ENCODE measurements at places on chromosomes 6 and 20.

GRCh38 chr20:41275301-41275731 is 42.2 kb downstream of the ZHX3 start:
- DNase-seq: no peak

DNA sequence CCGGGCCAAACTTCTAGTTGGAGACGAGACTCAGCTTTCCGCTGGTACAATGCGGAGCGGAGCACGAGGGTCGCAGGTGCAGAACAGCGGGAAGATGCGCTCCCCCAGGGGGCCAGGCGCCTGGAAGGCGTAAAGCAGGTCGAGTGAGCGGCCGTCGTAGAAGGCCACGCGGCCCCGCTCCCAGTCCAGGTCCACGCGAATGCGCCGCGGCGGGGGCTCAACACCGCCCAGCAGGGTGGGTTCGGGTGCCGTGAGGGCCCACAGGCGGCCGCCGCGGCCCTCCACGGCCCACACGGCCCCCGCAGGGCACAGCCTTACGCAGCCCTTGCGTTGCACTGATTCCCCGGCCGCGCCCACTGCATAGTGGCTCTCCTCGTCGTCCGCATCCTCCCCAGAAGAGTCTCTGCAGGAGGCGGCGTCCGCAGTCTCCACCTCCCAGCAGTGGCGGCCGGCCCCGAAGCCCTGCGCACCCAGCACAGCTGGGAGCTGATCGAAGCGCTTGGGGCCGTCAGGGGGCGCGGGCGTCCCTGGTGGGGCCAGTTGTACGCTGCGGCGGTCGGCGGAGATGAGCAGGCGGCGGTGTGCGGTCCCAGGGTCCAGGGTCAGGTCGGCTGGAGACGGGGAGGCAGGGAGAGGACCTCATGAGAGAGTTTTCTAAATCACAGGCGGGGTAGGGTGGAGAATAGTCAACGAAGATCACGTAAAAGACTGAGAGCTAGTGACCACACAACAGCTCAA is 4.3 kb downstream of the PPP1R11 start:
- peak; percentile 30 for DNase-seq

DNA sequence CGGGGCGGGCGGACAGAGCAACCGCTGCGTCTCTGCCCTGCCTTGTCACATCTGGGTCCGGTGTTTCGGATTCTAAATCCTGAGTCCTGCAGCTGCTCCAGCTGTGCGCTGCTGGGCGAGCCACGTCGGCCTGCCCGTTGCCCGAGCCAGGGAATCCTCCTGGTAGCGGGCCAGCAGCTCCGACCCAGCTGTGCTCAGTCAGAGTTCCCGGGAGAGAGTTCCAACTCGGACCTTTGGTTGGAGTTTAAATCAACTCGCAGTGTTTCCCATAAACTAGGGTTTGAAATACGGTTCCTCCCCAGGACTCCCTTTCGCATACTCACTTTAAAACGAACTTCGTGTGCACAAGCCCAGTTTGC is 315 bp upstream of the PDE10A start:
- DNase-seq: no peak

- no peak for DNase-seq
Observed at GRCh38 chr6:21306546-21306945, 287.0 kb upstream of the SOX4 start.

DNA sequence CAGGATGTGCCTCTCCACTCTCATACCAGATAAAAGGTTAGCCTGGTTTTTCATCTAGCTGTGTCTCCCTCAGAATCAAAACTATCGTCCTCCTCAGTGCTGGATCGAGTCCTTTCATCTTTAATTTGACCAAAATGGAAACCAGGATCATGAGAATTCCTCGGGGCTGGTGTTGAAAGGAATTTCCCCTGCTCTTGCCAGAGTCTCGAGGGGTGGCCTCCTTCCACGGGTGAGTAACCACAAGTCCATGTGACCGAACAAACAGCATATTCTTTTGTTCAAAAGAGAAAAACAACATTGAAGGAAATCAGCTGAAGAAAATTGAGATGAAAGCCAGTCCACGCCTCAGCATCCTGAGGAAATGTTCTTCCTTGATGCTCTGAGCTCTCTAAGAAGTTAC is 165.9 kb upstream of the CDYL start:
- no peak for DNase-seq

- DNase-seq: no peak
Observed at GRCh38 chr6:152085451-152085921, 278.0 kb downstream of the ESR1 start.

GRCh38 chr20:32528171-32528891 is 56.8 kb downstream of the NOL4L start:
- DNase-seq: peak; percentile 62

Measured in activated T-cell treated with anti-CD3 and anti-CD28 coated beads, Interleukin-2, amount 50 U/mL, for 48 hours (primary cell).